Stimulated activated CD8-positive, alpha-beta memory T cell treated with anti-CD3 and anti-CD28 coated beads, Interleukin-7, amount 100 ng/mL, for 1 hour (primary cell): ENCODE measurements at places on chromosomes 3 and 15.

DNA sequence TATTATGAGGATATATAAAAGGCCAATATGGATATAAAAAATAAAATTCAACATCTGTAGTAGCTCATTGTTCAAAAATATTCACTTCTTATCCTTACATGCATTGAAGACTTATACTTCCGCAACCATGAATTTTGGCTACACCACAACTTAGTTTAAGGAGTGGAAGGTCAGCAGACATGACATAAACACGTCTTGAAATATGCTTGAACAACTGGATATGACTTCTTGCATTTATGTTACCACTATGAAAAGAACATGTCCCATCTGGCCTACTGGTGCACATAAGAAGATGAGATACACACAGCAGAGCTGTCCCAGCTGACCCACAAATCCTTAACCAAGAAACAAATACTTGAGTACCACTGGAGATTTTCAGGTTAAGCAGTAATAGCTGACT is 52.1 kb downstream of the MYO9A start:
- no peak for DNase-seq

DNA sequence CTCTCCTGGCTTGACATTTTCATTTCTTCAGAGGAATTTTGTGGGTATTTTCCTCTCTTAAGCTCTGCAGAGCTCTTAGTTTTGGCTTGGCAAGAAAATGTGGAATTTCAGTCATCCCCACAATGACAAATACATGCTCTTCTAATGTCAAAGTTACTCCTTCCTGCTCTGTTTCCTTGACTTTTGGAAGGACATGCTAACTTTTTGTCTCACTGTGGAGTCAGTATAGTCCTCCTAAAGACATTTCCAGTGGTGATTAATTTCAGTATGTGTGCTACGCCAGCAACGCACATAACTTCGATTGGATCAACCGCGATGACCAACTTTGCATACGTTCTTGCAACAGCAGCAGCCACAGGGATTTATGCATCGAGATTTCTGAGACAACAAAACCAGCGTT is 13.3 kb downstream of the EBLN2 start:
- no peak for DNase-seq

GRCh38 chr15:76114561-76114960 is 54.8 kb downstream of the TMEM266 start:
- no peak for DNase-seq

- DNase-seq: no peak
Observed at GRCh38 chr3:123605789-123606234, 21.0 kb upstream of the HACD2 start.

GRCh38 chr15:35748105-35748504 is 202.1 kb upstream of the DPH6 start:
- DNase-seq: no peak
